Activated gamma-delta T cell treated with Interleukin-2 at 50 U/mL for 16 hours (primary cell): ENCODE measurements at places on chromosomes 1 and 21.

DNA sequence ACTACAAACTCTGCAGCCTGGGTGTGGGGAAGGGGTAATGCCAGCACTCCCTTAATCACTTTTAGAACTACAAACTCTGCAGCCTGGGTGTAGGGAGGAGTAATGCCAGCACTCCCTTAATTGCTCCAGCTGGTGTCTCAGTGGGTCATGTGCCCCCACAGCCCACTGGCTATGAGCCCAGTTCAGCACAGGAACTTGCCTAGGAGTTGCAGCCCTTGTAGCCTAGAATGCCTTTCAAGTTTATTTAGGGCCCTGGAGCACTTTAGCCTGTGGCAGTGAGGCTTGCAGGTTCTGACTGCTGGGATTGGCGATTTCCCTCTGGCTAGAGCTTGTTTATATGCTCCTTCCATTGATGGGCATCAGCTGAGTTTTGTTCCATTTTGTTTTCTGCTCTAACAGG, 17.1 kb downstream of the VN1R5 start:
- DNase-seq: no peak

GRCh38 chr1:156420205-156421061, 51.4 kb downstream of the RHBG start:
- peak; percentile 22 for DNase-seq

- no peak for DNase-seq
Measured at GRCh38 chr1:248886237-248886895, 19.7 kb upstream of the PGBD2 start.

GRCh38 chr1:174982971-174983689, 16.6 kb upstream of the CACYBP start:
- peak; percentile 48 for DNase-seq

DNA sequence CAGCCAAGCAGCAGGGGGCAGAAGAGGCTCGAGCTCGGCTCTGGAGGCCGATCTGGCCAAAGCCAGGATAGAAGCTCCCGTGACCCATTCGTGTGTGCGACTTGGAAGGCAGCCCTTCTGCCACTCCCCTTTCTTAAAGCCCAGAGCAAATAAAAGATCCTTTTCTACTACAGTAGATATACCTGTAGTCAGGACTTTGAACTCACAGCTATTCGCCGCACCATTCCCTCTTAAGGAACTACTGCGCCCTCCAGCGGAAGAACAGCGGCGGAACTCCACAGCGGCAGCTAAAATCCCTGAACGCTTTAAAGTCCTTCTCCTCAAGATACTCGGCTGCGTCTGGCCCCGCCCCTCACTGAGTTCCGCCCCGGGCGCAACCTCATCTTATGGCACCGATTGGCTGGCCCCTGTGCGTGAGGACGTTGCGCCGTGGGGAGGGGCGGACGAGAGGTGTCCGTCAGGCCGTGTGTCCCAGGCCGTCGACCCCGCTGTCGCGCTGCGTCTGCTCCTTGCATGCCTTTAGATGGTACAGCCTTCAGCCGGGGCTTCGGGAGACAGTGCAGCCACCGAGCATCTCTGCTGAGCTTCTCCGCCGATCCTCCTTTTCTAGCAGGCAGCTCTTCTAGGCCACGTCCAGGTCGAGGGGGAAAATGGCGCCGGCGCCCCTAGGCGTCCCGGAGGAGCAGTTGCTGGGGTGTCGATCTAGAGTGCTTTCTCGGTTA, at the start of gene LRIG2:
TSS of gene LRIG2 (plus strand) at position 442 of the 722 bp plus-strand sequence. CDS start at position 651, 209 bp downstream.
- DNase-seq: peak; percentile 98

DNA sequence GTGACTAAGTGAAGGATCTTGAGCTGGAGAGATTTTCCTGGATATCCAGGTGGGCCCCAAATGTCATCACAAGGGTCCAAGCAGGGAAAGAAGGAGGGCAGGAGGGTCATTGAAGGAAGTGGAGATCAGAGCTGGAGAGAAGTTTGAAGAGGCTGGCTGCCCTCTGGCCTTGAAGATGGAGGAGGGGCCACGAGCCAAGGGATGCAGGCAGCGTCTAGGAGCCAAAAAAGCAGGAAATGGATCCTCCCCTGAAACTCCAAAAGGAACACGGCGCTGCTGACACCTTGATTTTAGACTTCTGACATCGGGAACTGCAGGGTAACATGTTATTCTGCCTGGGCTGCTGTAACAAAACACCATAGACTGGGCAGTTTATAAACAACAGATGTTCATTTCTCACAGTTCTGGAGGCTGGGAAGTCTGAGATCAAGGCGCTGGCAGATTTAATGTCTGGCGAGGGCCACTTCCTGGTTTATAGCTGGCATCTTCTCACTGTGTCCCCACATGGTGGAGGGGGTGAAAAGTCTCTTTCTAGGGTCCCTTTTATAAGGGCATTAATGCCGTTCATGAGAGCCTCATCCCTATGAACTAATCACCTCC, 28.8 kb upstream of the ZBTB21 start:
- DNase-seq: no peak
